SK-N-MC (cell line): ENCODE measurements at places on chromosomes 6 and 20.
A peak's percentile ranks its signal among the peaks of the same experiment; 100 is the strongest.

GRCh38 chr6:14655201-14656061 lies 537.9 kb downstream of the CD83 start:
- DNase-seq, result peak; percentile 70

DNA sequence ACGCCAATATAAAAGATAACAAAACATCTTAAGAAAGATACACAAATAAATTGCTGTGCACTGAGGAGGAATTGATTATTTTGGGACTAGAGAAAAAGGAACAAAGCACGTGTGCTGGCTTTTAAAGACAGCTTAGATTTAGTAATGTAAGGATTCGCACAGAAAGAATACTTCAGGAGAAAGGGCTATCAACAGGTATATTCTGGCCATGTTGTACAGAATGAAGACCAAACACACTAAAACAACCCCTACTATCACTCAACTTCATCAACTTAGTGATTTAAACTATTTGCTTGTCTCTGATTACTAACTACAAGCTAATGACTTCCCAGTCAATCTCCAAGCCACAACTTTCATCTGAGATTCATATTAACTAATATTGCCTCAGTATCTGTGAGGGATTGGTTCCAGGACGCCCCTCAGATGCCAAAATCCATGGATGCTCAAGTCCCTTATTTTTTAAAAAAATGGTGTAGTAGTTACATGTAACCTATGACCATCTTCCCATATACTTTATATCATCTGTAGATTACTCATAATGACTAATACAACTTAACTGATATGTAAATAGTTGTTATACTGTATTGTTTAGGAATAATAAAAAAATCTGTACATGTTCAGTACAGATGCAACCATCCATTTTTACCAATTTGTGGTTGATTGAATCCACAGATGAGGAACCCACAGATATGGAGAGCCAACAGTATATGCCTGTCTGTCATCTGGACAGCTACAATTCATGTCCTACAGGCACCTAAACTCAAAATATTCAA lies 4.5 kb downstream of the DEK start:
- DNase-seq, result no peak

- DNase-seq, result no peak
These were observed 321.6 kb downstream of the ZFAND3 start for GRCh38 chr6:38141085-38141484.

- DNase-seq, result no peak
These were observed 54.2 kb downstream of the SLC35F1 start for GRCh38 chr6:117961301-117961700.

DNA sequence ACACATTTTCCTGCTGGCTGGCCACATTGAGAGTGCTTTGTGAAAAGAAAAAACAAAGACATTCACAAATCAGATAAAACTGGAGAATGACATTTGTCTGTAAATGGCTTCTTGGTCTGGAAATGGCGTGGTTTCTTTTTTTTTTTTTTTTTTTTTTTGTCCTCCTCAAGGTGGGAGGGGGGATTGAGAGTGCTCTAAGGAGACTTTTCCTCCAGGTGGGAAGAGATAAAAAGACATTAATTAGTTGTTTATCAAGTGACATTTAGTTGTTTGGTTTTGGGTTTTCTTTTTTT lies 40.4 kb downstream of the GNAS start:
- no peak for DNase-seq

GRCh38 chr20:53079261-53079691 lies 107.1 kb downstream of the TSHZ2 start:
- no peak for DNase-seq

DNA sequence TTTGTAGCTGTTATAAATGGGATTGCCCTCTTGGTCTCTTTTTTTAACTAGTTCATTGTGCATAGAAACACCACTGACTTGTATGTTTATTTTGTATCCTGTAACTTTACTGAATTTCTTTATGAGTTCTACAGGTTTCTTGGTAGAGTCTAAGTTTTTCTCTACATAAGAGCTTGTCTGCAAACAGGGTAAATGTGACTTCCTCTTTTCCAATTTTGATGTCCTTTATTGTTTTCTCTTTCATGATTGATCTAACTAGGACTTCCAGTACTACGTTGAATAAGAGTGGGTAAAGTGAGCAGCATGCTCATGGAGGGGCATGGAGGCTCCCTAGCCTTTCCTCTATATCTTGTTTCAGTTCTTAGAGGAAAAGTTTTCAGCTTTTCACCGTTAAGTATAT lies 3.0 kb upstream of the WFDC10A start:
- DNase-seq, result no peak

DNA sequence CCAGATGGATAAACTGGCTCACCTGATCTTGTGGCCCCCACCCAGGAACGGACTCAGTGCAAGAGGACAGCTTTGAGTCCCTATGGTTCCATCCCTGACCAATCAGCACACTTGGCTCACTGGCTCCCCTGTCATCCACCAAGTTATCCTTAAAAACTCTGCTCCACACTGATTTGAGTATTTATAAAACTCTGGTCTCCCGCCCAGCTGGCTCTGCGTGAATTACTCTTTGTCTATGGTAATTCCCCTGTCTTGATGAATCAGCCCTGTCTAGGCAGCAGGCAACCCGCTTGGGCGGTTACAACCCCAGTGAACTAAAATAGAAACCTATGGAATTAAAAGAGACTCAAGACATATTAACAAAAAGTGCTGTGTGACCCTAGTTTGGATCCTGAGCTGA lies 38.1 kb upstream of the CD83 start:
- DNase-seq, result no peak

GRCh38 chr20:51565298-51566144 lies 23.0 kb upstream of the NFATC2 start:
- no peak for DNase-seq

DNA sequence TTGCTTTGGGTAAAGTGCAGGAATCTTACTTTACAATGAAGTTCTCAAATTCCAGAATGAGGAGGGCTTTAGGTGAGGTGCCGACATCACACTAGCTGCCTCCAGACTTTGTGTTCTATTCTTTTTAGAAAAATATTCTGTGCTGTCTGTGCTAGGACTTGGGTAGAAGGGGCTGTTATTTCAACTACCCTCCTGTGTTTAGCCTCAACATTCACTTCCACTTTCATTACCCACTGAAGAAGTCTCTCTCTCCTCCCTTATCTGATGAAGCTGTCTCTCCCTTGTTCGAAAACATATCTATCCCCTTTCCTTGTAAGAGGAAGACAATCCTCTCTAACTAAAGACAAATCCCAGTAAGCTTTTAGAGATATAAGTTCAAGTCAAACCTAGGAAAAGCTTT lies 25.0 kb upstream of the BRPF3 start:
- DNase-seq, result no peak

DNA sequence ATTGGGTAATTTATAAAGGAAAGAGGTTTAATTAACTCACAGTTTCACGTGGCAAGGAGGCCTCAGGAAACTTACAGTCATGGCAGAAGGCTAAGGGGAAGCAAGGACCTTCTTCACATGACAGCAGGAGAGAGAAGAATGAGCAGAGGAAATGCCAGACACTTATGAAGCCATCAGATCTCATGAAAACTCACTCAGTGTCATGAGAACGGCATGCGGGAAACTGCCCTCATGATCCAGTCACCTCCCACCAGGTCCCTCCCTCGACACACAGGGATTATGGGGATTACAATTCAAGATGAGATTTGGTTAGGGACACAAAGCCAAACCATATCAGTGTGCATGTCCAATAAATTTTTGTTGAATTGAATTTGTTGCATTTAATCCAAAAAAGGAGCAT lies 52.0 kb downstream of the ECT2L start:
- DNase-seq, result no peak

DNA sequence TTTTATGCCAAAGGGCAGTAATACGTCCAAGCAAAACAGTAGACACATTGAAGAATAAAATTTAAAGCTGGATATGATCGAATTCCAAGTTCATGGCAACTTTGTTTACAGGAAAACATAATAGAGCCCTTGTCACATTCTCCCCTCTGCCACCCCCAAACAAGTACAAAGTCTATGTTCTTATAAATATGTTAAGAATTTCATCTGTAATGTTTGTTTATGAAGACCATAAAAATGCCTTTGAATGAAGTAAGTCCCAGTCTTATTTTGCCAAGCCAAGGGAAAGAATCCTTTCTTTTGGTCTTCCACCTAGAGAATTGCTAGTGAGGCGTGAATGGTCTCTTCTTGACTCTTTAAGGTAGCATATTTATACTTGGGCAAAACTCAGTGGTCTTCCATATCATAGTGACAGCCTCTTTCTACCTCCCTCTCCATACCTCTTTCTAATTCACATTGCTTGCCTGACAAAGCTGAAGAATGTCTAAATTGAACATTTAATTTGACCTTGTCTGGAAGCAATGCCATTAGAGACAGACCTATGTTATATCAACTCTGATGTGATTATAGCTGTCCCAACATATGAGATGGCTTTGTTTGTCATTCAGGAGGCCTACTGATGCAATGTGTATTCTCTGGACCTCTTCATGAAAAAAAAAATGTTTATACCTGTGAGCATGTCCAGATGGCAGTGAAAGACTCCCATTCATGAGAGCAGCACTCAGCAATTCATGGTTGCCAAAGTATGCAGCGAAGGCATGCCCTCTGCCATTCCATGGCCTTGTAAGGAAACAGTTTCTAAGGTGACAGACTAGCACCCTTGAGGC lies 70.6 kb upstream of the CCN2 start:
- DNase-seq, result no peak

- DNase-seq, result no peak
These were observed 31.7 kb downstream of the PAK5 start for GRCh38 chr20:9807136-9807535.

GRCh38 chr20:48041078-48041780 lies 255.9 kb upstream of the SULF2 start:
- DNase-seq, result no peak

- DNase-seq, result no peak
These were observed 189.7 kb upstream of the JAG1 start for GRCh38 chr20:10863337-10864060.

DNA sequence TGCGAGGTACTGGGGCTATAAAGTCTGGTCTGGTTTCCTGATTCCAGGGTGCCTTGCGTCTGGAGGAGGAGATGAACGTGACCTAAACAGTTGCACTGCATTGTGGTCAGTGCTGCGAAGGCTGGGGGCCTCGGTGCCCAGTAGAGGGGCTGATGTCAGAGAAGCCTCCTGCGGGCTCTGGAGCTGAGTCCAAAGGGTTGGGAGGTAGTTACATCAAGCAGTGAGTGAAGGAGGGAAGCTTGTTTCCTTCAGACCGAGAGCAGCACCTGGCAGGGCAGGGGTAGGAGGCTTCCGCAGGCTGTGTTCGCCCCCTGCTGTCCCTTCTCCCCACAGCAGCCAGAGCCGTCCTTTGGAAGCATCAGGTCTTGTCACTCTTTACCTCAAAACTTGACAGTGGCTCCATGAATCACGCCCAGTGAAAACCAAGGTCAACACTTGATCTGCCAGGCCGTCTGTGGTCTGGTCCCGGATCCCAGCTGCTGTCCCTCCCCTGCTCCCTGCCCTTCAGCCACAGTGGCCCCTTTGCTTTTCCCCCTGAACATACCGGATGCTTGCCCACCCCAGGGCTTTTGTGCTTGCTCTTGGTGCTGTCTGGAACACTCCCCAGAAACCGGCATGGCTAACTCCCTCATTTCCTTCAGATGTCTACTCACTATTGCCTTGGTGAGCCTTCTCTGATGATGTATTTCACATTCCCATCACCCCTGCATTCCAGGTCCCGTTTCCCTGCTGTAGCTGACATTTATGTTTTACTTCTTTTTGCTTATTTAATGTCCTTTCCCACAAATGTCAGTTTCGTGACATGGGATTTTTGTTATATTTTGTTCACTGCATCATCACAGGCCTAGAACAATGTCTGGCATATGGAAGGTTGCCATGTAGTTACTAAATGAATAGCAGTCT lies 7.0 kb downstream of the DYNLRB1 start:
- DNase-seq, result no peak

GRCh38 chr20:62736407-62737071 lies 27.9 kb downstream of the NTSR1 start:
- no peak for DNase-seq

GRCh38 chr6:52598123-52598823 lies 21.4 kb upstream of the TRAM2 start:
- DNase-seq, result no peak

DNA sequence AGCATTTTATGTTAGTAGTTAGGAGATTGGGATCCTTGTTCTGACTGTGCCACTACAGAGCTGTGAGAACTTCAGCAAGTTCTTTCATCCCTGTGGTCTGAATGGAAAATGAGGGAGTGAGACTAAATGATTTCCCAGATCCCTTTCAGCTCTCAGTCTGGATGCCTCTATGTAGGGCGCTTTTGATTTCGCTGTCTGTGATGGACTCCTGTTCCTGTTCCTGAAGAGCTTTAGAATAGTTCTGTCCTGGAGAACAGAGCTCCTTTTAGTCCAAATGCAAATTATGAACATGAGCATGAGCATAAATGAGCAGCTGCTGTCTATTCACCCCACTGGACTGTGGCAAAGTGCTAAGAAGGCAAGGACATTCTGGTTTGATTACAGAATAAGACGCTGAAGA lies 61.4 kb upstream of the NT5E start:
- DNase-seq, result no peak

GRCh38 chr20:57257701-57258453 lies 8.6 kb downstream of the BMP7 start:
- DNase-seq, result no peak

GRCh38 chr6:75378101-75378500 lies 93.5 kb upstream of the TMEM30A start:
- DNase-seq, result peak; percentile 14

DNA sequence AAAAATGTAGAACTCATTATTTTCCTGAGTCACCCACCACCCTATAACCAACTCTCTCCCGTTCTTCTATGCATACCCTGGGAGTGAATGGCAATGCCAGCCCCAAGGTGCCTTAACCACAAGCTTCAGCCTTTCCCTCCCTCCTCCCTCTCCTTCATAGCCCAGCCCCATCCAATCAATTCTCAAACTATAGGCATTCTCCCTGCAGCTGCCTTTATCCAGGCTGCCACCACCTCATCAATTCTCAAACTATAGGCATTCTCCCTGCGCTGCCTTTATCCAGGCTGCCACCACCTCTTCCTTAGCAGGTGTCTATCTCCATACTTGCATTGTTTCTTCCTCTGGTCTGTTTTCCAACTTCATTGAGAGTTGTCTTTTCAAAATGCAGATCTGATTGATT lies 77.1 kb downstream of the PLEKHG1 start:
- no peak for DNase-seq

- no peak for DNase-seq
These were observed 72.3 kb upstream of the IFNGR1 start for GRCh38 chr6:137291441-137291840.
